ENCODE measurements at places on chromosomes 7 and 10.

DNA sequence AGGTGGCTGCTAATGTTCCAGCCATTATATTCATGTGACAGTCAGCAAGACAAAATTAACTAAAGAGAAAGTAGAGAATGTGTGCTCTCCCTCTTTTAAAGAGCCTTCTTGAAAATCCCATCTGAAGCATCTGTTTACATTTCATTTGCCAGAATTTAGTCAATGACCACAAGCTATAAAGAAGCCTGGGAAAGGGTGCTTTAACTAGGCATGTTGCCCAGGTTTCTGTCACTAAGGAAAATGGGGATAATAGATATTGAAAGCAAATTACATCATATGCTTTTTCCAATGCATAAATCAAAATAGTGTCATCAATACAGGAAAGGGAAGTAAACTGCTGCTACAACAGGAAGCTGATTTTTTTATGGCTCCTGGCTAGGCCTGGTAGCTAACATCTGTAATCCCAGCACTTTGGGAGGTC lies 67.7 kb downstream of the ELAPOR2 start:
- no peak for DNase-seq

DNA sequence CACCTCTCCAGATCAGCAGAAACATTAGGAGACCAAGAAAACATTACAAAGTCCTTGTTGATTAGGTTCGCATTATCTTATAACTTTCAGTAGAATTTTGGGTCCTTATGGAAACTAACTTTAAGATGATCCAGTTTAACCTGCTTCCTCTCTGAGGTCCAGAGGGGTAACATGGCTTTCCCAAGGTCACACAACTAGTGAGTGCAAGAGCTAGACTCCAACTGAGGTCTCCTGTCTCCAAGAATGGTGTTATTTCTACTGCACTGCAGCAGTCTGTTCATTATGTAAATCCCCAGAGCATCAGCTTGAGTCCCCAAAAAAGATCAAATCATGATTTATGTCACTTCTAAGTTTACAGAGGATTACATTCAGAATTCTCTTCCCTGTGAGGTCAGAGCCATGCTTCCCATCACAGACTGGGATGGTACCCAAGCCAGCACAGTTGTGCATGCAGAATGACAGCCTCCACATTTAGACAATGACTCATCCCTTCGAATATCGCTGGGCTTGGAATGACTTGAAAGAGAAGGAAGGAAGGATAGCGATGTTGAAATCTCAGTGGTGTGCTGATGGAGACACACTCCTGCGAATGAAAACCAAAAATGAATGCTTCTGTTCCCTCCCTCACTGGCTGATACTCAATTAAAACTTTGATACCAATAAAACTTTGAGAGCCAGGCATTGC lies 163.1 kb upstream of the PLXNA4 start:
- peak; percentile 53 for DNase-seq

- no peak for DNase-seq
These were observed 664 bp upstream of the C10orf88 start for GRCh38 chr10:122954731-122955050.

DNA sequence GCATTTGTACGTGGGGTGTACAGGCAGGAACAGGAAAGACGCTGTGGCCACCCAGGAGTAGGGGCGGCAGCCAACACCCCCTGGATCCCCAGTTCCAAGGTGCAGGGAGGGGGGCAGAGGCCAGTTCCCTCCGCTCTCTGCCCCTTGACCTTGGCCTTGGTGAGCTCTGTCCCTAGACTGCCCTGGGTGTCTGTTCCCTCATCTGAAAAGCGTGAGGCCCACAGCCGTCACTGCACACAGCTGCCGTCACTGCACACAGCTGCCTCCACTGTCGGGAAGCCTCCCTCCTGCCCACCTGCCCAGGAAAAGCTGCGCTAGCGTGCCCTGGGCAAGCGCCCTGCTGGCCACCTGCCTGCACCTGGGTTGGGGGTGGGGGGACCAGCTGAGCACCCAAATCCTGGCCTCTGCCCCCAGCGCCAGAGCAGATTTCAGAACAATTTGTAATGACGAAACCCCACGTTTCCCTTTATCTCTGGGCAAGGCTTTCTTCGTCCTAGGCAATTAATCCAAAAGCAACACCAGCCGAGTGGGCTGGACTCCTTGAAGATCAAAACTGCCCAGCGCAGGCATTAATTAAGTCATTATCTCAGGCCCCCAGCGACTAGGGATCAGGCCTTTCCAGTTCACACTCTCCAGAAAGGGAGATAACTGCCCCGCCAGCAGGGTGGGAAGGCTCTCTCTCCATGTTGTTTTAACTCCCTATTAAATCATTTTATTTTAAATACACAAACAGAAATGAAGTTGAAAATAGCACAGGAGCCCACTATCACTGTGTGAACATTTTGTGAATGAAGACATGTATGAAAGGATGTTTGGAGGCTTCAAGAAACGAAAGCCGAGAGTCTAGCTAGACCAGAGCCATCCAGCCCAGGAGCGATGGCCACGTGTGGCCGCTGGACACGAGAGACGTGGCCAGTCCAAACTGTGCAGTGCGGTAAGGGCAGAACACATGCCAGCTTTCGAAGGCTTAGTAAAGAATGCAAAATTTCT lies 4.0 kb upstream of the PDGFA start:
- DNase-seq = no peak

GRCh38 chr10:130630135-130630534 lies 493.9 kb downstream of the GLRX3 start:
- DNase-seq = no peak

- DNase-seq = no peak
These were observed 142.6 kb downstream of the PLXDC2 start for GRCh38 chr10:19958787-19959186.

GRCh38 chr7:69504733-69505420 lies 93.4 kb upstream of the AUTS2 start:
- DNase-seq = no peak

DNA sequence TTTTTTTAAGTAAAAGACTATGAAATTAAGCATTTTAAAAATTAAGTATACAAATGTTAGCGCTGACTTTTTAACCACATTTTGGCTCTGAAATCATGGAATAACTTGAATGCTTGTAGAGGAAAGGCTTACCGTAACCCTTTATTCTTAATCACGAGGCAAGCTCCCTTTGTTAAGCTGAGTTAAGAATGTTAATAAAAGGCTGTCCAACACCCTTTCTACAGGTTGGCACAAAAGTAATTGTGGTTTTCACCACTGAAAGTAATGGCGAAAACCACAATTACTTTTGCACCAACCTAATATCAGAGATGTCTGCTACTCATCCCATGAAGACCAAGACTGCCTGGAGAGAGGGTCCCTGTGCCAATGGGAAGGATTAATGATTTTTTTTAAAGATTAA lies 70.6 kb downstream of the STK17A start:
- no peak for DNase-seq

DNA sequence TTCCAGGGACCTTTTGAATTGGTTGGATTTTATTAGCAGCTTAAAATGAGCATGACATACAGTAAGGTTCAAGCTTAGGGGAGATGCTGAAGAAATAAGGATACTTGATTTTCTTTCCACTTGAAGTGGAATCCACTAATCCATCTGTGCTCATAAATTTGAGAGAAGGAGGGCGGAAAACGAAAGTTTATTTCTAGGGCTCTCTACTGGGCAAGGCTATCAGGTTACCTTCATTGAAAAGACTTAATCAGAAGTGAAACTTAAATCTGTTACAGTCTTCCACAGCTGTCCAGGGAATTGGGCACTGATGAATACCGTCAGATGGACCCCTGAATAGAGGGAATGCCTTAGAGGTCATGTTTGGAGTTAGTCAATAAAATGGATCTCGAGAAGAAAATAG lies 21.8 kb downstream of the AUTS2 start:
- DNase-seq = no peak

DNA sequence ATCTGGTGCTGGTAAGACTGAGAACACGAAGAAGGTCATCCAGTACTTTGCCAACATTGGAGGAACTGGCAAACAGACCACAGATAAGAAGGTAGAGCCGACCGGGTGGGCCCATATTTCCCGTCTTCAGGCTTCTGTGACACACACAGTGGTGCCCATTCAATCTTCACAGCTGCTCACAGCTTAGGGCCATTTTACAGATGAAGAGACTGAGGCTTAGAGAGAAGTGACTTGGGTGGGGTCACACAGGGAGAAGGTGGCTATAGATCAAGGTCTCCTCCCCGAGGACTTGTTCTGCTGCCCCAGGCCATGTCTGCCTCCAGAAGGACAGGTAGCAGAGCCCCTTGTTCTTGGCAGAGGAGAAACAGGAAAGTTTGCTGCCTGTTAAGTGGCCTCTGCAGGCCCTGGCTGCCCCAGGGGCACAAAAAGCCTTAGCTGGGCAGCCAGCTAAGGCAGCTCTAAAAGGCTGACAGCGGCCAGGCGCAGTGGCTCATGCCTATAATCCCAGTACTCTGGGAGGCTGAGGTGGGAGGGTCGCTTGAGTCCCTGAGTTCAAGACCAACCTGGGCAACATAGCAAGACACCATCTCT lies 22.6 kb upstream of the MYH16 start:
- no peak for DNase-seq

DNA sequence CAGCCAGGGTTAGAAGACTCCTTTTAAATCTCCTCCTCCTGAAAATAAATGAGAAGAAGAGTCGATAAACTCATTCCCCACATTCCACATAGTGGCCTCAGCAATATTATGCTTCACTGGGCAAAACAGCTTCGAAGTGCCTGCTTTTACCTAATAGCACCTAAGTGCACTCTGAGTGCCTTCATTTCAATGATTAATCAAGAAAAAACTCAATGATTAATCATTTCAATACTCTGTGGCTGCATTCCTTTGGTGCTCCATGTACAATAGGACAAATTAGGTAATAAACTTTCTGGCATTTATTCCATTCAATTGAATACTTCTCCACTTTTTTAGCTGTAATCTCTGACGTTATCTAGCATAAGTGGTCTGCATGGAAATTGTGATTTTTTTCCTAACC lies 174.6 kb downstream of the CCDC71L start:
- no peak for DNase-seq

GRCh38 chr10:103673606-103674005 lies 180.1 kb downstream of the NEURL1 start:
- peak; percentile 64 for DNase-seq

GRCh38 chr7:42991913-42992591 lies 59.9 kb downstream of the MRPL32 start:
- DNase-seq = no peak

DNA sequence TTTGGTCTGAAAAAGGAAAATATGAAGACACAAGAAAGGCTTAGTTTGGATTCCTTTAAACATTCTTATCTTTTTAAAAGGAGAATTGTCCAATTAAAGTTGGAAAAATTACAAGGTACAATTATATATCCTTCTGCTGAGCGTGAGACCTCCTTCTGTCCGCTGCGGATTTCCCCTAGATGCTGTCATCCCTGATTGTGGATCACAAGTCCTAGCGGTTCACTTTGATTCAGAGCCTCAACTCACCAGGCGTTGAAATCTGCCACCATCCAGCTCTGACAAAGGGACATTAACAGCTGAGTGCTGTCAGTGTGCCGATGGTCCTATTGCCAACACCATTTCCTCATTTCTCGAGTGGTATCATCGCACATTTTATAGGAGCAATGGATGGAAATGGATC lies 73.1 kb upstream of the PTER start:
- no peak for DNase-seq

- DNase-seq = no peak
These were observed 259.7 kb downstream of the AHR start for GRCh38 chr7:17558135-17558534.

DNA sequence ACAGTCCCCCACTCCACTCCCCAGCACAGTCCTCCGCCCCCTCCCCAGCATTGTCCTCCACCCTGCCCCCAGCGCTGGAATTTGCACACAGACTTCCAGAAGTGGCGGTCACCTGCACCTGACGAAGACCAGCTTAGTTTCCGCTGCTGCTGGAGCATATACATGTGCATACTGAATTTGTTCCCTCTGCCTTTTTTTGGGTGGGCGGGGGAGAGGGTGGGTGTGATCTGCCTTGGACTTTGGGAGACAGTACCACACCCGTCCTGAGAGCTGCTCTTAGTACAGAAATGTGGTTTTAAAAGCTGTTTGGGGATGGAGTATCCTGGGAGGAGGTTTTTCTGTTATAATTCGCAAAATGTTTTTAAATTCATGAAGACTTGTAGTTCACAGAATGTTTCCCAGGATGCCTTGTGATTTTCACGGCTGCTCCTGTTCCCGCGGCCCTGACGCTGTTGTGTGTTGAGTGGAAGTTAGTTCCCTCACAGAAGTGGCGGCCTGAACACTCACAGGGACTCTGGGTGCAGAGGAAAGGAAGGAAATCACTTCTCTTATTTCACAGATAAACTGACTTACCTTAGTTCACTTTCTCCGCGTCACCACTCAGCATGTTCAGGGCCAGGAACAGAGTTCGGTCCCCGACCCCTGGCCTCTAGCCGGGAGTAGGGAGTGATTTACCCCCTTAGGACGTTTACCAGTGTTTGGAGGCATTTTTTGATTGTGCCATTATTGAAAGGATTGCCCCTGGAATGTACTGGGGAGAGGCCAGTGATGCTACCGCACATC lies 18.6 kb downstream of the PFKP start:
- DNase-seq = no peak

GRCh38 chr7:158997471-158997870 lies 141.1 kb downstream of the DYNC2I1 start:
- DNase-seq = no peak

DNA sequence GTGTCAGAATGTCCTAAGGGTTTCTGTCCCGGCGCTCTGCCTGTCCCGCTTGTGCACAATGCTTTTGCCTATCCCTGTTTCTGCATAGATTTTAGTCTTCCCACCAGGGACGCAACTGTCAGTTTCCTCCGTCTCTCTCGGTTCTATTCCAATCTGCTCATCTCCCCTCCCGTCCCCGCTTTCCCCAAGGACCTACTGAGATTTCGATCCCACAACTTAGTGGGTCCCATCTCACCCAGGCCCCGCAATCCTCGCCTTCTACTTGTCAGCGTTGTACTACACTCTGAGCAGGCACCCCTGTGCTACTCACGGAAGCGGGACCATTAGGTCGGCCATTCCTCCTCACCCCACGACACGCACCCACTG lies 519 bp upstream of the ZNF655 start:
- DNase-seq = no peak

DNA sequence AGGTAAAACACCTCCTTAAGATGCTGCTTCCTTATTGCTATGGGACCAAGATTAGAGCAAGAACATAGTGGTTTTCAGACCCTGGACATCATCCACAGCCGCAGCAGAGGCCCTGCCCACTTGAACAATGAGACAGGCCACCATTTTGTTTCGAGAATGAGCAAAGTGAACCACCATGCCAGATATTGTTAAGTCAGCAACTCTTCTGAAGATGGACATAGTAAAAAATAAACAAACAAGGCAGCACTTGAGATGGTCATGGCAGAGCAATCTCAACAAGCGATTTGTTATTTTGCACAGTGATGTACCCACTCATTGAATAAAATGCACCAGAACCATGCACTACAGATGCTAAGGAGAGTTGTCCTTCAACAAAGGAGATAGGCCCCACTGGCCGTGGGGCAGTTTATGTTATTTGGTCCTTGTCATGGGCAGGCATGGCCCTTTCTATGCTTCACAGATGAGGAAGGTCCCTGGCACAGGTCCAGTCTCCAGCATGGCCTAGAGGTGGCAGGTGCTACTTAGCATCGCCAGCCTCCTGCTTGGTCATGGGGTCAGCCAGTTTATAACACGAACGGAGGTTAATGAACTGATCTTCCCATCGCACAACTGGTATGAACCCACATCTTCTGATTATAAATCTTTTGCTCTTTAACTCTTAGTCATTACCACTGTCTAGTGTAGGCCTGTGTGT lies 44.1 kb downstream of the IKZF1 start:
- no peak for DNase-seq

GRCh38 chr7:64541438-64542359 lies 21.2 kb downstream of the ZNF680 start:
- no peak for DNase-seq

- no peak for DNase-seq
These were observed 34.0 kb downstream of the FAM20C start for GRCh38 chr7:226281-226895.
